H9 (cell line): ENCODE measurements at places on chromosomes 11 and 22.
A peak's percentile ranks its signal among the peaks of the same experiment; 100 is the strongest.

DNA sequence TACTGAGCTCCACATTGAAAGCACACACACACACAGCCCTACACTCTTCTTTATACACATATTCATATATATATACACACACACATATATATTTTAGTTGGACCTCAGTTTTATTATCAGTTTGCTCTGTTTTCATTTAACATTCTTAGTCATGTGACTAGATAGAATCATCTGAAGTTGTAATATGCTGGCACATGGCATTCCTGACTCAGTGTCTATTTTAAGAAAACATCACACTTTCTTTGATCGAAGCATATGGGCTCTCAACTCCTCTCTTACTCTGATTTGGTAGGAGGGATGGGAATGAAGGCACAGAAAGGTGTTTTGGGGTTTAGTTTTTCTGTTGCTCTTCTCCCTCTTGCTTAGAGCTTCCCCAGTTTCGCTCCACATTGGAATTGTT is 24.8 kb downstream of the AMOTL1 start:
- DNase-seq: no peak

GRCh38 chr11:103586756-103587155 is 449.7 kb upstream of the DDI1 start:
- DNase-seq: no peak

- DNase-seq: no peak
Measured at GRCh38 chr11:130524132-130524790, 75.8 kb downstream of the ADAMTS15 start.

- peak; percentile 5 for DNase-seq
Measured at GRCh38 chr11:120054016-120054752, 83.7 kb downstream of the TRIM29 start.

- no peak for DNase-seq
Measured at GRCh38 chr11:96263238-96263763, 79.7 kb downstream of the MAML2 start.

DNA sequence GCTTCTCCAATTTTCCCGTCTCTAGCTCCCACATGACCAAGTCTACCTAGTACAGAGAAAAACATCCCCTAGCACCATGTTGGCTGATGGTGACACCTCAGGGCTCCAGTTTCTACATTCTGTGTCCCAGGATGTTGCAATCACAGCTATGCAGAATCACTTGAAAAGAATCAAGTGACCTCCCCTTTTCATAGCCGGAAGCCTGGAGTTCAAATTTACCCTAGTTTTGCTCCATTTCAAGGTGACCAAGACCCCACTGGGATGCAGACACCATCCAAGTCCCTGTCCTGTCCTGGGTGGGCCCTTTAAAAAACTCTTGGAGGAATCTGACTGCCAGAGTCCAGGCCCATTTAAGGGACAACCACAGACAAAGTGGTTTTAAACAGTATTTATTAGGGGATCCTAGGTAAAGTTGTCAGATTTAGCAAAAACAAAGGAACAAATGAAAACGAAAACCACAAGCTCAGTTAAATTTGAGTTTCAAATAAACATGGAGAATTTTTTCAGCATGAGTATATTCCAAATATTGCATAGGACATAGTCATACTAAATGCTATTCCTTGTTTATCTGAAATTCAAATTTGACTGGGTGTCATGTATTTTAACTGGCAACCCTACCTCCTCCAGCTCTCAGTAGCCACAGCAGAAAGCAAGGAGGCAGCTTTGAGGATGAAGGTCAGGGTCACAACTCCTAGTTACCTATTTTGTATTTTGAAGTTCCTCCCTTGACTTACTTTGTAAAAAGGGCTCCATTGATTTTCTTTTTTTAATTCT is 52.4 kb downstream of the MIAT start:
- no peak for DNase-seq

DNA sequence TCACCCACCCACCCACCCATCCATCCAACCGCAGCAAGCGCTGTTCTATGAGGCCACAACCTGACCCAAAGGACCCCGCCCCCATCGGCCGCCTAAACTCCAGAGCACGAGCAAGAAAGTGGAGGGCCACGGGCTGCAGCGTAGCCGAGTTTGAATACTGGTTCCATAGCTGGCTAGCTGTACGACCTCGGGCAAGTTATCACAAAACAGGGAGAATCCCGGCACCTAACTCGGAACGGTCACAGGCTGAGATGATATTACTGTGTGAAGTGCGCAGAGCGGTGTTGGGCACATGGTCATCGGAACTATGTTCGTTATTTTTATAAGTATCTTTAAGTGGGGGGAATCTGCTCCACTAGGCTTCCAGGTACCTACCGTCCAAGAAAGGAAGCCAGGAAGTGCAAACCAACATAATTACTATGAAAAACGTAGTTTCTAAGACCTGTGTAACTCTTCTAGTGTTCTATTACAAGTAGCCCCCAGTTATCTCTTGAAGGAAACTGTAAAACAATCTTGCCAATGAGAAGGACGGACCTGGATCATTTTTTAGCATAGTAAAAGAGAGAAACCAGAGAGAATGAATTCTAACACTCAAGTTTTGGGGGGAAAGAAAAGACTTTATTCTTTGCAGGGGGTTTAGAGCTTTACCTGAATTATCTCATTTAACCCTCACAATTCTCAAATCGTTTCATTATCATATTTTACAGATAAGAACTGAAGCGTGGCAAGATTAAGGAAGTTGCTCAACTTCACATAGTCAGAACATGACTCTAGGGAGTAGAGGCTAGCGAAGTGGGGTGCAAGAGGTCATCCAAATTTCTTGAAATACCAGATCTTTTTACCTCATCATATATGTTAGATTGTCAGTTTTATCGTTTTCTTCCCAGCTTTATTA is 663 bp upstream of the BUD13 start:
- no peak for DNase-seq
